SHP77 (cell line): ENCODE measurements at places on chromosomes 6 and 20.

DNA sequence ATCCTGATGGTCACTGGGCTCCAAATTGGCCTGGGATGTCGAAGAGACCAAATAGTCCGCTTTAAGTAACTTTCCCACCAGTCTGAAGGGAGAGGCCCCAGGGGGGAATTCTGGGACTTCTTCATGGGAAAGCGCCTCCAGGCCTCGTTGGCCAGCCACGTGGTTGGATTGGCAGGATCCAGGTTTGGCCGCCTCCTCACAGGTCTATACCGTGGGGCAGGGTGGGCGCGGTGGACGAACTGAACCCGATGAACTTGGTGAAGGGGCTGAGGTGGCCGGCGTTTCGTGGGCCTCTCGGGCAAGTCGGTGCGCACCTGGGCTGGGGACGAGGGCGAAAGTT lies 297 bp downstream of the POM121L2 start:
- no peak for DNase-seq

- DNase-seq = no peak
Measured at GRCh38 chr6:148317739-148318138, 24.9 kb upstream of the SASH1 start.

GRCh38 chr6:46996860-46997641 lies 45.1 kb downstream of the ADGRF1 start:
- no peak for DNase-seq

DNA sequence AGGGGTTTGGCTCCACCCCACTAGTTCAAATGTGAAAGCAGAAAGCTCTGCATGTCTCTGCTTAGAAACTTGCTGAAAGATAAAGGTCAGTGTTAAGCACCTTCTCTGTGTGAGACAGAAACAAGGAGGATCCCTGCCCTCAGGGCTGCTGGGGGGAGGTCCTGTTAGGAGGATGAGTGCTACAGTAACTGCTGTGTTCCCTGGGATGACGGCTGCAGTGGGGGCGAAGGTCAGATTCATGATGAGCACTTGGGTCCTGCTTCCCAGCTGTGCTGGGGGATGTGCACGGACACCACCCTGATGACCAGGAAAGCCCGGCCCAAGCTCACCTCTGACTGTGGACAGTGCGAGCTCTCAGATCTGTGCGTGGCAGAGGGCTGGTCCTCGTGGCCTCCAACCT lies 252.6 kb downstream of the DLL1 start:
- DNase-seq = no peak

GRCh38 chr20:49603209-49603627 lies 35.3 kb upstream of the PTGIS start:
- peak; percentile 35 for DNase-seq

DNA sequence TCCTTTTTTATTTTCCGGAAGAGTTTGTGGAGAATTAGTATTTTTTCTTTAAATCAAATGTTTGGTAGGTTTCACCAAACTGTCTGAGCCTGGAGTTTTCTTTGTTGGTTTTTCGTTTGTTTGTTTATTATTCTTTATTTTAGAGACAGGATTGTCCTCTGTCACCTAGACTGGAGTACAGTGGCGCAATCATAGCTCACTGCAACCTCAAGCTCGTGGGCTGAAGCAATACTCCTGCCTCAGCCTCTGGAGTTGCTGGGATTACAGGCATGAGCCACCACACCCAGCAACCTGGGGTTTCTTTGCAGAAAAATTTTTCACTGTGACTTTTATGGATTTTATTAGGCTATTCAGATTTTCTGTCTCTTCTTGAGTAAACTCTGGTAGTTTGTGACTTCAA lies 120.2 kb upstream of the LOC128125822 start:
- DNase-seq = no peak

- no peak for DNase-seq
Measured at GRCh38 chr6:77356821-77357220, 106.5 kb downstream of the HTR1B start.

DNA sequence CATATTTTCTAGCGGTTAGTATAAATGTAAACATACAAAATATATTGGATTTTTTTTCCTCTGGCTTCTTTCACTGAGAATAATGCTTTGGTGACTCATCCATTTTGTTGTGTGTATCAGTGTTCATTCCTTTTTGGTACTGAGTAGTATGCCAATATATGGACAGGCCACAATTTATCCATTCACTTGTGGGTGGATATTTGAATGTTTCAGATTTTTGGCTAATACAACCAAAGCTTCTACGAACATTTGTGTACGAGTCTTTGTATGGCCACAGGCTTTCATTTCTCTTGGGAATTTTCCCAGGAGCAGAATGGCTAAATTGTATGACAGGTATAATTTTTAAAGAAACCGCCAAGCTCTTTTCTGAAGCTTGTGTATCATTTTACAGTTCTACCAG lies 677.5 kb downstream of the HDGFL1 start:
- DNase-seq = no peak

GRCh38 chr20:62117658-62118057 lies 4.6 kb upstream of the LSM14B start:
- peak; percentile 64 for DNase-seq
